ENCODE measurements at places on chromosomes 1 and 21.

GRCh38 chr1:53606197-53606596 is 132.8 kb downstream of the GLIS1 start:
- DNase-seq, result no peak

DNA sequence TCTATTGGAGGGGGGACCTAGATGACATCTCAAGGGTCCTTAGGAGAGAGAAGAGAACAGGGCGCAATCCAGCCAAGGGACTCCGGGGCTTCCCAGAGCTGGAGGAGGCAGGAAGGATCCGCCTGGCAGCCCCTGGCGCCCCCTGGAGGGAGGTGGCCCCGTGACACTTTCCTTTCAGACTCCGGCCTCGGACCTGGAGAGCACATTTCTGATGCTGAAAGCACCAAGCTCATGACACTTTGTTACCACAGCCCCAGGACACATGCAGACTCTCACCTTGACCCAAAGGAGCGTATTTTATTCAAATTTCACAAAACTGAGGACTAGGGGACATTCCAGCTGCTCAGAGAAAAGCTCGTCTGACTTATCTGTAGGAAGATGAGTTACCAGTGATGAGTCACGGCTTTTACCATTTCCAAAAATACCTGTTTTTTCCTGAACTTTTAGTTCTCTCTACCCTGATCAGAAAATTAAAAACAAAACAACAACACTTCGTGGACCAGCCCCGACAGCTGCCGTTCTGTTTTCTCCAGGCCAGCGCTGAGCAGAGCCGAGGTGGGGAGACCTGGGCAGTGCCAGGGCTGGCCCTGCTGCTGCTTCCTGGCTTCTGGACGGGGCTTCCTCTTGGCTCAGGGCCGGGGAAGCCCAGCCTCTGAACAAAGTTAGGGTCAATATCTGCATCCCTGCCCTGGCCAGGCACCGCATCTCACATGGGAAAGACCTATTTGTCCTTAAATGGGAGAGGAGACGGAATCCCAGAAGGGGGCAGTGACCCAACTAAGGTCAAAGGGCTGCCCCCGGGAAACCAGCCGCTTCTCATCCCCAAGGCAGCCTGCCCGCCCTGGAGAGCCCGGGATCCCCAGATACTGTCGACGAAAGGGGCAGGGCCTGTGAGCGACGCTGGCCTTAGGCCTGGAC is 21.6 kb upstream of the POFUT2 start:
- no peak for DNase-seq

DNA sequence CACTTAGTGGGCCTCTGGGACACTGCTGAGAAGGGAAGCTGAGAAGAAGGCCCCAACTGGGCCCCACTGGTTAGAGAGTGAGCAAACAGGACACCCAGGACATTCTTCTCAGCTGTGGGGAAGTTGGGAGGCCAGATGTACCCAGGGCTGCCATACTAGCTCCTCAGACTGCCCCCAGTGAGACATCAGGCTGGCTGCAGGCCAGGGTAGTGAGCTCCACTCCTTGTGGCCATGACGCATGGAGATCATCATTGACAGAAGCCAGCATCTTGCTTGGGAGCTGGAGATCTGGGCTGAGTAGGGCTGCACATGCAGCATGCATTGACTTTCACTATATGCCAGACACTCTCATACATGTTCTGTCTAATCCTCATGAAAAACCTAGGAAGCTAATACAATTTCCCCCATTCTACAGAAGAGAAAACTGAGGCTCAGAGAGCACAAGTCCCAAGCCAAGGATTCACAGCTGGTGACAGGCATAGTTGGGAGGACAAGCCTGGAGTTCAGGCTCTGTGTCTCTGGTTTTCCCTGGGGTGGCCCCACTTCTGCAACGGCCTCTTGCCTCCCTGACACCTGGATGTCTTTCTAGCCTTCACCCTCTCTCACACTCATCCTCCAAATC is 24.1 kb upstream of the MYCL start:
- DNase-seq, result no peak

DNA sequence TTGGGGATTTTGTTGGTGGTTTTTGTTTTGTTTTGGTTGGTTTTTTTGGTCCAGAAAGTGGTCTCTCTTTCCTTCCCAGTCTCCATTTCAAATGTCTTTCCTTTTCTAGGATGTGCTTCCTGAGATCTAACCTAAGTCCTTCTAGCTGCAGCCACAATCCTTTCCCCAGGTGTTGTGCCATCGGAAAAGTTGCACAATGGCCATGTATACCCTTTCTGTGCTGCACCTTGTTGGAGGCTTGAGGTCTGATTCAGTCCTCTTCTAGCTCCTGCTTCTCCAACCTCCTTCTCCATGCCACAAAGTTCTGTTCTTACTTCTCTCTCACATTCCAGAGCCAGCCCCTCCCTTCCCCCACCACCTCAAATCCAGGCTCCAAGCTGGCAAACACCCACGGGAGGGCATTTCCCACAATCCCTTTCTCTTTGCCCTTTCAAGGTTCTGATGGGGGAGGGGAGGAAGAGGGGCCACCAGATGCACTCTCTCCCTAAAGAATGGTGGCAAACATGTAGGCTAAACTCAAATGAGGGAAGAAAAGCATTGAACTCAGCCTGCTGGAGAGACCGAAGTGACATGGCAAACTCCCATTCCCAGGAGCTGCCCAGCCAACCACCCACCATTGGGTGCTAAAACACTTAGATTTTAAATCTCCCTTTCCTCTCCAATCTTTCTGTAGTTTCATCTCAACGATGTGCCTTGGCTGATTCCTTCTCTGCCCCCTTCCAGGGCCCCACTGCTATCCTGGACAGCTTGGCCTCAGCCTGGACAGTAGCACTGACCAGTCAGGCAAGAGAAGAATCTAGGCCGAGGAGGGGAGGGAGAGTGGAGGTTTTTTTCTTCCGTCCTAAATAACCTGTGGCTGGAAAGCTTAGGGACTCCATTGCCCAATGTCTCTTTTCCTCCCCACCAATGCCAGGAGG is 2.9 kb downstream of the KCNJ10 start:
- DNase-seq, result no peak

Data from GM04503 (cell line).